Mucosa of descending colon (tissue), 3 donors: ENCODE measurements at places on chromosomes 11 and 22. TPM values are rescaled to one million over a fixed set of nuclear protein-coding genes. Genes with fewer than 3 reads are reported as not detected.
A peak's percentile ranks its signal among the peaks of the same experiment; 100 is the strongest.

DNA sequence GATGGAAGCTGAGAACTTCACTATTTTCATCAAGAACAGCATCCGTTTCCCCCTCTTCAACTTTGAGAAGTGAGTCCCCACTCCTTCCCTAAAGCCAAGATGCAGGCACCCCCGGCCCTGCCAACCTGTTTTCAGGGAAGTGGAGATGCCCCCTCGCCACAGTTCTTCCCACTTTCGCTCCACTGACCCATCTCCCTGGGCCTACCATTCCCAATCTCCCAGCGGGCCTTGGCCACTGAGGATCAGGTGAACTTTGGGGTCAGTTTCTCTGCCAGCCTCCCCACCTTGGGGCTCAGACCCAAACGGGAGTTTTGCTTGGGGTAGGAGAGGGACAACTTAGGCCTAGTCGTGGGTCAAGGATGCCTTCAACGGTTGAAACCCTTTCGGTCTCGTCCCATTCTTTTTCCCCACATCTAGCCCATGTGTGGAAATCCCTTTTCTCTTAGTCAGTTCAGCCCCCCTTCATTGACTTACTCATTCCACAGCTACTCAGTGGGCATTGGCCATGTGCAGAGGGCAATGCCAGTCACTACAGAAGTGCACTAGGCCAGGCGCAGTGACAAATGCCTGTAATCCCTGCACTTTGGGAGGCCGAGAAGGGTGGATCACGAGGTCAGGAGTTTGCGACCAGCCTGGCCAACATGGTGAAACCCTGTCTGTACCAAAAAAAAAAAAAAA lies 10.6 kb downstream of the P2RX3 start:
- no peak for DNase-seq

- DNase-seq = no peak
Measured at GRCh38 chr11:100459811-100460210, 227.3 kb upstream of the ARHGAP42 start.

DNA sequence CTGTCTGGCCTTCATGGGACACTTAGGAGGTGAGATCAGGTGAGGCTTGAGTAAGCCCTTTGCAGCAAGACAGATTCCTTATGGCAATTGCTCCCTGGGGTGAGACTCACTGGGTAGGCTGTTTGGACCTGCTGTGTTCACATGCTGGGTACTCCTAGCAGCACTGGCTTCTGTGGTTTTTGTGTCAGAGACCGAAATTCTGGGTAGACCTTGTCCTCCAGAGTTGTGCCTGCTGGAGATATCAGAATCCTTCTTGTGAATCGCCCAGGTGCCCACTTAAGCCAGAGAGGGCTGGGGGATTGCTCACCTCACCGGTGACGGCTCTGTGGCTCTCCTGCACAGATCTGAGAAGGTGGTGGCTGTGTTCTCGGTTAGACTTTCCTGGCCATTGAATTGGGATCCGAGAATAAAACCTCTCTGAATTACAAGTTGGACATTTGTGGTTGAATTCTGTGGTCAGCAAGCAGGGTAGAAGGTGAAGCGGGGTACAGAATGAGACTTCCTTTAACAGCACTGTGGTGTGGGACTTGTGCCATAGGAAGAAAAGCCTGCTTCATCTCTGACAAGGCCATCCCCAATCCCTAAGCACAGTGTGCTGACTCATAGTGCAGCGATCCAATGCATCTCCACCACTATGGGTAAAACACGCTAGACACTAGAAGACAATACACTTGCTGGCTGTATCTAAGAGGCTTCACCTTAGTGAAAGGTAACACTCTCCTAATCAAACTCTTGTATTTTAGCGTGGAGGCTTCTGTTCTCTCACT lies 52.5 kb upstream of the TTC12 start:
- DNase-seq = no peak

DNA sequence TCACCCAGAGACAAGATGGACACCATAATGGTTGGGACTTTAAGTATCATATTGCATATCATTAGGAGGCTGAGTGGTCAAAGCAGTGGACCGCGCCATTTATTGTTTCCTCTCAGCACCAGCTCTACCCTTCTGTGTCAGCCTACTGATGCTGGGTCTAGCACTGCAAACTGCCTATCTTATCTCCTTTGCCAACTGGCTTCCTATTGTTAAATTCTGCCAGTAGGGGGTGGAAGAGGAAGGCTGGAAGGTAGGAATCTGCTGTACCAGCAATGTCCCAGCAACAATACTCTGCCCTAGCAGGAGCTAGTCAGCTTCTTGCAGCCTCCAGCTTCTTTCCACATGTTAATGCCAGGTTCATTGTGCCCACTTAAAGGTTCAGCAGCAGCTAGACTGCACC lies 367.1 kb upstream of the PDGFD start:
- DNase-seq = no peak

GRCh38 chr11:46247659-46248058 lies 29.8 kb upstream of the CREB3L1 start:
- no peak for DNase-seq

DNA sequence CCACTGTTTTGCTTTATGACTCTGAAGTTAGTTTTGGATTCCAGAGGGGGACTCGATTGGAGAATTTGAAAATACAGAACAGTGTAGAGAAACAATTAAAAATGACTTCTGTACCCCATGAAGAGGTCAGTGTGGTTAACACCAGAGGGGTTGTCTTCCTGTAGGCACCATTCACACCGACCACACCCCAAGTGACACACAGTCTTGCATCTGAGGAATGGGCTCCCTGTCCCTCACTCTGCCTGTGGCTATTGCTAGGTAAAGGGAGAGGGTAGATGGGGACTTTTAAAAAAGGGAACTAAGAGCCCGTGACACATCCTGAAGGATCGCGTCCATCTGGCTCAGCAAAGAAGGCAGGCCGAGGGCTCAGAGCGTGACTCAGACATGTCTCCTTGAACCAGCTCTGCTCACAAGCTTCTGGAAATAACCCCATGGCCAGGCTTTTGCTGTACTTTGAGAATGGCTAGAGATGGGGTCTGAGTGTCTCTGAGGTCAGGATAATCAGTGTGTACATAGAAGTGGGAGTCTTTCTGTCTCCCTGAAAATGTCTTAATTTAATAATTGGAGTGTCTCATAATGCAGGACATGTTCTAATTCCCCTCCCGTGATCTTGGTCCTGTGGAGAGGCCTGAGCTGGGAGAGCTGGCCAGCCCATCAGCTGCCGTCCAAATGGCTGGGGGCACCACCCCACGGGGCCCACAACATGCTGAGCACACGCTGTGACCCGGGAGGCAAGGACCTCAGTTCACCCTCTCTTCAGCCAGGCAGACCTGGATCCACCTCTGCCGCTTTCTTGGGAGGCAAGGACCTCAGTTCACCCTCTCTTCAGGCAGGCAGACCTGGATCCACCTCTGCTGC lies 39.3 kb downstream of the SGSM1 start:
- DNase-seq = peak; percentile 14

- DNase-seq = no peak
Measured at GRCh38 chr11:19714387-19715363, 2.0 kb downstream of the NAV2 start.

DNA sequence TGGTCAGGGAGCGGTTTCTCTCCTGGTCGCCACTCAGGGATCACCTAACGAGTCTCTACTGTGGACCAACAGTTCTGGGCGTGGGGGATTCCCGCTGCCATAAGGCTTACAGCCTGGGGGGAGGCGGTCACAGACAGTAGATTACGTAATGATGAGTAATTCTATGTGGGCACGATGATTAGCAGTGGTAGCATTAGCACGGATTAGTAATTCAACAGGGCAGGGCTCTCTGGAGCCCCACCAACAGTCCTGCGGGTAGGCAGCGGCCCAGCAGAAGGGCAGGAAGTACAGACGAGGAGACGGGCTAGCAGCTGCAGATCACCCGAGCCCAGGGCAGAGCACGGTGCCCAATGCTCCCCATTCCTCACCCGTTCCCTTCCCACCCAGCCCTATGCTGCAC lies 3.6 kb downstream of the SHISAL1 start:
- DNase-seq = peak; percentile 38

DNA sequence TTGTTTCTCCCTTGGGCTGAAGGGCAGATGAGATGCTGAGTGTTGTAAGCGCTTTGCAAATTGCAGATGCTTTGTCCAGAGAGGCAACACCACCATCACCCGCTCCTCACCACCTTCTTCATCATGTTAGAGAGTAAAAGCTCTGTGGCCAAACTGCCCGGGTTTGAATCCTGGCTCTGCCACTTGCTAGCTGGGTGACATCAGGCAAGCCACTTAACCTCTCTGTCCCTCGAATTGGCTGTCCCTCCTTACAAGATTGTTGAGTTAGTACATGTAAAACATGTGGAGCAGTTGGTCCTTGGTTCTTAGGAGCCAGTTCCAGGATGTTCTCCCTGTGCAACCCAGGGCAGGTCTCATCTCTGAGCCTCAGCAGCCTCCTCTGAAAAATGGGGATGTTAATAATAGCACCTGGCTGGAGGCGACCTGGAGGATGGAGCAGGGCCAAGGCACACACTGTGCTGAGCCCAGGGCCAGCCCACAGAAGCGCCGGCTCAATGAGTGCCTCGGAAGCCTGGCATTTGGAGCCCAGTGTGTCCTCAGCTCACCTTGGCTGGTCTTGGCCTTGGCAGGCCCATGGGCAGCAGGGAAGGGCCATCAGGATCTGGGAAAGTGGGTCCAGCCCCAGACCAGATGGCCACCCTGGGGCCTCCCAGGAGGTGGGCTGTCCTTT lies 10.5 kb downstream of the C11orf86 start:
- DNase-seq = no peak

DNA sequence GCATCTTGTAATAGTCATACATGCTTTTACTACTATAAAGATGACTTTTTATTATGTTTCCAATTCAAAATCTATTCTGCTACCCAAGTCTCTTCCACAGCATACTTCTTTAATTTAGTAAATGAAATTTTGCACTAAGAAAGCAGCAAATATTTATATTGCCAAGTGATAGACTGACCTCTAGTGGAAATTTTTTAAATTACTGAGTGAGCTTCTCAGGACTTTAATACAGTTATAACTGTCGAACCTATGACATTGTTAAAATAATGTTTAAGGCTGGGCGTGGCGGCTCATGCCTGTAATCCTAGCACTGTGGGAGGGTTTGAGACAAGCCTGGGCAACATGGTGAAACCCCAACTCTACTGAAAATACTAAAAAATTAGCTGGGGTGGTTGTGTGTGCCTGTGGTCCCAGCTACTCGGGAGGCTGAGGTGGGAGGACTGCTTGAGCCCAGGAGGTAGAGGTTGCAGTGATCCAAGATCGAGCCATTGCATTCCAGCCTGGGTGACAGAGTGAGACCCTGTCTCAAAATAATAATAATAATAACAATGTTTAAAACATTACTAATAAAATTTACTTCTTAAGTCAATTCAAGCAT lies 27.3 kb downstream of the STK33 start:
- no peak for DNase-seq

- DNase-seq = no peak
Measured at GRCh38 chr22:29877620-29878019, 5.4 kb upstream of the MTMR3 start.

DNA sequence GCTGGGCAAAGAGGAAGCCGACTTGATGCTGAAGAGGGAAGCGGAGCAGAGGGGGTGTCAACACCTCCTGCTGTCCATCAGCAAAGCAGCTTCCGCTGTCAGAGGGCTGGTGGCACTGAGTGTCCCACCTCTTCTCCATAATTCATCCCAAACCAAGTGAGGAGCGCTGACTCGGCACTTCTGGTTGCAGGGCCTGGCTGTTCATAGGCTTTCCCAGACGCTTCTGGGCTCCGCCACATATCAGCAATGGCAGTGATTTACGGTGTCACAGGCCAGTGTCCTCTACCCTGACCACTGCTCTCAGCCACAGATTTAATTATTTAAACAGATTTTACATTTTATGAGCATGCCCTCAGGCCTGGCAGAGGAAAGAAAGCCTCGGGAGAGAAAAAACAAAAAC lies 70.1 kb upstream of the TENM4 start:
- no peak for DNase-seq

DNA sequence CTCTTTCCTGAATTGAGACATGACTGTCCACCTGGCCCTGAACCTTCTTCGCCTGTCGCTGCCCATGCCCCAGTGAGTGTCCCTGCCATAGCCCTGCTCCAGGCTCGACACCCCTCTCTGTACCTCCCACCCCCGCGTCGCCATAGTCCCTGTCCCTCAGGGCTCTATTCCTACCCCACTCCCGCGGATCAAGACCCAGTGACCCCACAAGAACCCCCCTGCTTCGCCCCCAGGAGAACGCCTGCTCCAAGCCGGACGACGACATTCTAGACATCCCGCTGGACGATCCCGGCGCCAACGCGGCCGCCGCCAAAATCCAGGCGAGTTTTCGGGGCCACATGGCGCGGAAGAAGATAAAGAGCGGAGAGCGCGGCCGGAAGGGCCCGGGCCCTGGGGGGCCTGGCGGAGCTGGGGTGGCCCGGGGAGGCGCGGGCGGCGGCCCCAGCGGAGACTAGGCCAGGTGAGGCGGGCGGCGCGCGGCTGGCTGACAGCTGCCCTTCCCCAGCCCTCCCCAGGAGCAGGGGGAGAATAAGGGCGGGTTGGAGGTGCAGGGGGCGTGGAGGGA lies 5.6 kb downstream of the NRGN start:
- DNase-seq = peak; percentile 64

- no peak for DNase-seq
Measured at GRCh38 chr11:60977836-60978235, 6.4 kb downstream of the CD6 start.

GRCh38 chr11:370070-370941 lies 1.0 kb downstream of the B4GALNT4 start:
- DNase-seq = peak; percentile 36

- no peak for DNase-seq
Measured at GRCh38 chr22:49810363-49811019, 17.2 kb downstream of the BRD1 start.

GRCh38 chr11:126793596-126793995 lies 207.0 kb downstream of the KIRREL3 start:
- no peak for DNase-seq

DNA sequence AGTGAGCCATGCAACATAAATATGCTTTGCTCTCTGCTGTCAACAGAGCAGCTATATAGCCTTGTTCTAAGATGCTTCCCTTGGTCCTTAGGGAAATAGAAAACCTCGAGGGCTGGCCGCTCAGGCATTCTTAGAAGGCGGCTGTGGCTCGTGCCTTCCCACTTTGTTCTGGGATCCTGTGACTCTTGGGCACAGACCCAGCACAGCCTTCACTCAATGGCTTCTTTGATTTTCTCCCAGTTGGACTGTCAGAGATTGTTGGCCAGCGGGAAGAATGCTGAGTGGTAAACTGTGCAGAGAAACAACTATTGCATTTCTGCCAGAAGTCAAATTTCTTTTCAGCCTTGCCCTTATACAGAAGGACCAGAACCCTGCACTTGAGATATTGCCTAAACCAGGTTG lies 9.5 kb upstream of the MICAL2 start:
- no peak for DNase-seq

- DNase-seq = no peak
Measured at GRCh38 chr11:128902515-128903066, 11.4 kb downstream of the KCNJ5 start.

- no peak for DNase-seq
Measured at GRCh38 chr11:1603629-1604028, 4.6 kb downstream of the KRTAP5-3 start.

ANO1 gene
- total RNA-seq = 26.6 TPM

UPK2 gene
- not detected for total RNA-seq

CRACR2B gene
- total RNA-seq = 129 TPM

OR5B12 gene
- total RNA-seq = not detected

IL10RA gene
- 12.5 TPM for total RNA-seq

POU2AF1 gene
- 5.4 TPM for total RNA-seq

ARFGAP3 gene
- total RNA-seq = 41.3 TPM

MIF gene
- total RNA-seq = 209 TPM
